ENCODE measurements at places on chromosomes 16 and 17.

- no peak for DNase-seq
Observed at GRCh38 chr17:58402047-58402446, 15.3 kb downstream of the RNF43 start.

DNA sequence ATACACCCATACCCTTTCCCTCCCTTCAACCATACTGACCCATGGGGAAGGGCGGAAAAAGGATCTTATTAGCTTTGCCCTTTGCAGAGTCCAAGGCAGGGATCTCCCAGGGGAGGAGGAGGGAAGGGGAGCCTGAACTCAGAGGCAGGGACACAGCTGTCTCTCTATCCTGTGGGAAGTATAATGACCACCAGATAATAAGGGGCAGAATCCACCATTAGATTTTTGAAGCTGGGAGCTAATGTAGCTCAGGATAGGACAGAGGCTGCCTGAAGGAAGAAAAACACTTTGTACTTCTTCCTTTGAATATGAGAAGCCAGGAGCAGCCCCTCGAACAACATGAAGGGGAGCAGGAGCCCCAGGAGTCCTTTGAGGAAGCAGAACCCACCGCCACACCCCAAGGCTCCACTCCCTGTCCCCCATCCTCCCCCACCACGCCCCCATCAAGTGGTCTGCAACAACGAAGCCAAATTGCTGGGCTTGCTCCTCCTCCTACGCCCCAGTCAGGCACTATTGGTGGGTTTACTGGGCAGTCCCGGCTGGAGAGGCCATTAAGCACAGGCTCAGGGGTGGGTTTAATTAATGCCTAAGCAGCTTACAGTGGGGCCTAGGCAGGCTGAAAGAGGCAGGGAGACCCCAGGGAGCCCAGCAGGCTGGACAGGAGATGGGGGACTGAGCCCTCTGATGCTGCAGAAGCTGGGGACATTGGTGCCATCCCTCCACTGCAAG lies 5.3 kb downstream of the MPP2 start:
- no peak for DNase-seq

DNA sequence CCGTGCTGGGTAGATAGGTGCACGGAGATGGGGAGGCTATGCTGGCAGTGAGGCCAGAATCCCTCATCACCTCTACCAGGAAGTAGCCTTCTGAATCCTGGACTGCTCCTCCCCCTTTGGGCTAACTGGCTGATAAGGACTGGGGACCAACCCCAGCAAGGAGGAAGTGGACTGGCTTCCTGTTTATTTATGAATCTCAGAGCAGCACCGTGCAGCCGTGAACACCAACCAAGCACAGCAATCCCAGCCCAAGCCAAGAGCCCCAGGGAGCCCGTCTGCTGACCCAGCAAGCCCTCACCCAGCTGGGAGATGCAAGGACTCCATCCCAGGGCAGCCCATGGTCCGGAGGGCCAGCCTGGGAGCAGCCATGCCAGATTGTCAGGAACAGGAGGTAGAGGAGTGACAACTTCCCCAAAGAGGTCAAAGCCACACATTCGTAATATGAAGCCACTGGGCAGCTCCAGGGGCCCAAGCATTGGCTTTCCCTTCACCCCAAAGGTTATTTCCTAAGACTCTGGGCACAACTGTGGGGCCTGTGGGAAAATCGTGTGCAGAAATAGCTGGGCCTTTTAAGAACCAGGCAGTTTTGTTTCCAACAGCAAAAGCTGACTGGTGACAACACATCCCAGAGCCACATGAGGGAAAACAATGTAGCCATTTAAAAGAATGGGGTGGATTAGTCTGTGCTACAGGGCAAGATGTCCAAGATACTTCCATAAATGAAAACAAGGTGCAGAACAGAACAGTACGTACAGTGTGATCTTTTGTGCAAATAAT lies 23.9 kb downstream of the PHB1 start:
- DNase-seq, result peak; percentile 63

GRCh38 chr17:10117581-10118001 lies 80.8 kb downstream of the GAS7 start:
- peak; percentile 62 for DNase-seq

DNA sequence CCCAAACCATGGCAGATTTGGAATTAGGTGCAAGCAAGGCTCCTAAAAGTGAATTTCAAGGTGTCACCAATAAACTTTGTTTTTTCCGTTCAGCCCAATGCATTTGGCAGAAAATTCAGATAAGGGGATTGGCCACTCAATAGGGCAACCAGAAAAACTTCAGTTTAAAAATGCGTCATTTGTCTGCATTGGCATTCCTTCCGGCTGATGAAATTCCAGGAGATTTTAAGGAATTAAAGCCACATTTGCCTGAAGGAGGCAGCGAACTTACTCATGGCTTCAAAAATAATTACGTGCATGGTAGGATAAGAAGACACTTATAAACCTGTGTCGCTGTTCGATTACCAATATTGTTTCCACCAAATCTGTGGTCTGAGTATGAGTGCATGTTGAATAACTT lies 151.9 kb downstream of the SALL1 start:
- DNase-seq, result no peak

DNA sequence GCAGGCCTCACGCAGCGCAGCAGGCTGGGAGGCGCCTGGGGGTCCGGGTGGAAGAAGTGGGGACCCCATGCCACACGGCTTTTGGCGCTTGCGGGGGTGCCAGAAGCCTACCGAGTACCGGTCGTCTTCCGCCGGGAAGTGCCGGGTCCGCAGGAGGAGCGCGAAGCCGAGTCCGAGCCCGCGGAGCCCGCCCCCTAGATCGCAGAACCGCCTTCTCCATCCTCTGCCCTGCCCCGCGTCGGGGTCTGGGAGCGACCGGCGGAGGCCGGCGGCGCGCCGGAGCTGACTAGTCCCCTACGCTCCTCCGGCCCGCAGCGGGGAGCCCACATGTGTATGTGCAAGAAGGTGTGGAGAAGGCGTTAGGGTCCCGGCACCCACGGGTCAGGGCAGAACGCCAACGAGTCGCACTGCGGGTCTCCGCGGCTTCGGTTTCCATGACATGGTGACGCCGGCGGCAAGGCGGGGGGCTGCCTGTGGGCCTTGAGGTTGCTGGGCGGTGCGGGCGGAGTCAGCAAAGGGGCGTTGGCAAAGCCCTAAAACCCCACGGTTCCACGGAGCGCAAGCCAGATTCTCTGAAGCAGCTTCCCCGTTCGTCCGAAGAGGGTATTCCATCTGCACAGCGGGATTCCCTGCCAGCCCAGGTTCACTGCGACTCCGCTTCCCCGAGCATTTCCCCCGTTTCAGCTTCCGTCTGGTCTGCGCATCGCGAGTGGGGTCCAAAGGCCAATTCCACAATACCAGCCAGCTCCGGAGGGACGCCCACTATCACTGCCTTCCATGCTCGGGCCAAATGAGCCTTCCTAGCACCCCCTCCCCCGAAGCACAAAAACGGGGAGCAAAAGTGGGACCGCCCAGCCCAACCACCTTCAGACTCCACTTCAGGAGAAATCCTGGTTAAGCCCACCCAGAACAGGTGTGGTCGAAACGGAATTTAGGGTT lies 2.3 kb upstream of the LHX1 start:
- DNase-seq, result peak; percentile 57

- DNase-seq, result no peak
Observed at GRCh38 chr16:54411544-54411943, 125.0 kb upstream of the IRX3 start.

DNA sequence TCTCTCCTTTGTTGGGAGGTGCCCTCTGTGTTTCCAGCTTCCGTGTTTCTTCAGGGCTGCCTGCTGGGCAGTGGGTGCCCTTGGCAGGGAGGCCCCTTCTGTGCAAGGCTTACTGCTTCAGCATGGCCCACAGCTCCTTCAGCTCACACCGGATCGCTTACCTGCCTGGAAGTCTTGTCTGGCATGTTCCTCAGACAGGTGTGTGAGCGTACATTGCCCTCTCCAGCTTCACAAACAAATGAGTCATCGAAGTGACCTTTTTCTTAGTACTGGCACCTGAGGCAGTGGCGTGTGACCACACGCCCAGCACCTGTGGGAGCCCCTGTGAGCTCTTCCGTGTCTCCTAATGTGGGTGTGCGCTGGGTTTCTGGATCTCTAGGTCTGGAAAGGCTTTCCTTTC lies 3.5 kb downstream of the RAB40C start:
- DNase-seq, result no peak
